ENCODE measurements at places on chromosomes 6 and 20. TPM values are rescaled to one million over a fixed set of nuclear protein-coding genes. Genes with fewer than 3 reads are reported as not detected.

DNA sequence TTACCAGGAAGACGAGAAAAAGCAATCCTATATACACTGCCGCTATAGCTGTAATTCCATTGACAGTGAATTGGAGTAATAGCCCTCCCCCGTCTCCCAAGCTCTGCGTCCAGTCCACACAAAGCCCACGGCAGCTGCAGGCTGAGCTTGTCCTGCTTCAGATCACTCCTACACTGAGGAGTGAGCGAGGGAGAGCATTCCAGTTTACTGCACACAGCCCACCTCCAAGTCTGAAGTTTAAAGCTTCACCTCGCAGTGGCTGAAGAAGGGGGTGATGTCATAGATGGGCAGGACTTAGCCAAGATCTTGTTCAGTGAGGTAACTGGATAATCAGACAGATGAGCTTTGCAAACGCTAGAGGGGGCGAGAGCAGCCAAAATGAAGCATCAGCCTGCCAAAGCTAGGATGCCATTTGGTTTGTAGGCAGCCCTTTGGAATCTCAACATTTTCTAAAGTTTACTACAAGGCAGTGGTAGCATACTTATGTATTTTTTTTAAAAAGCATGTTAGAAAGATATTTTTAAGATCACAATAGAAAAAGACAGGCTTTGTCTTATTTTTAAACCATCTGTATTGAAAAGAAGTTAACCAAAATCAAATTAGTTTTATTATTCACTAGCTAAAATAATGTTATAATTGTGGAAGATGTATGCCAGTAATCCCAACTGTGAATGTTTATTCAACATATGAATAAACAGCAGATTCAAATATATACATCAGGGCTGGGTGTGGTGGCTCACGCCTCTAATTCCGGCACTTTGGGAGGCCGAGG is at the start of gene FLRT3:
Gene FLRT3, minus strand, starts transcription at position 213 of the 772 bp plus-strand sequence. CDS start 10,106 bp downstream, outside the sequence.
- peak; percentile 97 for DNase-seq

- peak; percentile 58 for DNase-seq
Observed at GRCh38 chr20:47258745-47259695, 97.5 kb downstream of the ZMYND8 start.

GRCh38 chr20:18252597-18253451 is 35.5 kb upstream of the ZNF133 start:
- DNase-seq: peak; percentile 35

GRCh38 chr6:142008781-142009180 is 123.9 kb upstream of the GJE1 start:
- no peak for DNase-seq

- peak; percentile 32 for DNase-seq
Observed at GRCh38 chr6:141866731-141867497, 265.8 kb upstream of the GJE1 start.

DNA sequence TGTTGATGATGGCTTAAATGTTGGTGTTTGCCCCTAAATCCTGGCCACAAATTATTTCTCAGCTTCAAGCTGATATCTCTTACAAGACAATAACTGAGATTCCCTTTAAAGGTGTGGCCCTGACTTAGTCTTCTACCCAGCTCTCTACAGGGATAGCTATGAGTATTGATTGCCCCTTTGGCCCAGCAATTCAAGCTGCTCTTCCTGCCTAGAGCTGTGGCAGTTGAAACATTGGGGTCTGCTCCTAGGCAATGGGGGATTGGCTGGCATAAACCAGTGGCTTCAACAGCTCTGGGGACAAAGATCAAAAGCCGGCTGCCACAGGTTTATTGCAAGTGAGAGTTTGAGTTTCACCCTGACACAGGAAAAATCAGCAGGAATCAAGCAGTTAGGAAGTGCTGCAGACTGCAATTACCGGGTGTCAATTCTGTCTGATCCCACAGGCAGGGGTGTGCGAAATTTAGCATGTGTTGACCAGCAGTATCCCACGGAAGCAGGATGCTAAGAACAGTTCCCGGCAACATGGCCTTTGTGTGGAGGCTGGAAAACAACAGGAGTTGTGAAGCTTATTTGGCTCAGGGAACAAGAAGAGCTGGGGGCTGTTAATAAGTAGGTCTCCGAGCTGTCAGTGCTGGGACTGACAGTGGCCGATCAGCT is 66.2 kb upstream of the IYD start:
- DNase-seq: no peak

DNA sequence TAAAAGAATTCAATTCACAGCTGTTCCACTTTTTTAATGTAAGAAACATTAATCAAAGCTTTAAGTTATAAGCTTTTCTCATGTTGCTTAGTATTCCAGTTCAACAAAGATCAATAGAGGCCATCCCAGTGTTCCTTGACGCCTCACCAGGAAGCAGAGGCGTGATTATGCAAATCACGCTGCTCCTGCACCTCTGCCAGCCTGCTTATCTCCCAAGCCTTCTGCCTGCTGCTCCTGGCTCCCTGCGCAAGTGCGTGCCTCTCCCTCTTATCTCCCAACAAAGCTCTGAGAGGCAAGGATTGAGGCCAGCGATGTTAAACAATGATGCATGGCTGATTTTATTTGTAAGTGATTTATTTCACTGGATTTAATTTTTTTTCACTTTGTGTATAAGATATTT is 42.8 kb downstream of the INSM1 start:
- peak; percentile 58 for DNase-seq

DNA sequence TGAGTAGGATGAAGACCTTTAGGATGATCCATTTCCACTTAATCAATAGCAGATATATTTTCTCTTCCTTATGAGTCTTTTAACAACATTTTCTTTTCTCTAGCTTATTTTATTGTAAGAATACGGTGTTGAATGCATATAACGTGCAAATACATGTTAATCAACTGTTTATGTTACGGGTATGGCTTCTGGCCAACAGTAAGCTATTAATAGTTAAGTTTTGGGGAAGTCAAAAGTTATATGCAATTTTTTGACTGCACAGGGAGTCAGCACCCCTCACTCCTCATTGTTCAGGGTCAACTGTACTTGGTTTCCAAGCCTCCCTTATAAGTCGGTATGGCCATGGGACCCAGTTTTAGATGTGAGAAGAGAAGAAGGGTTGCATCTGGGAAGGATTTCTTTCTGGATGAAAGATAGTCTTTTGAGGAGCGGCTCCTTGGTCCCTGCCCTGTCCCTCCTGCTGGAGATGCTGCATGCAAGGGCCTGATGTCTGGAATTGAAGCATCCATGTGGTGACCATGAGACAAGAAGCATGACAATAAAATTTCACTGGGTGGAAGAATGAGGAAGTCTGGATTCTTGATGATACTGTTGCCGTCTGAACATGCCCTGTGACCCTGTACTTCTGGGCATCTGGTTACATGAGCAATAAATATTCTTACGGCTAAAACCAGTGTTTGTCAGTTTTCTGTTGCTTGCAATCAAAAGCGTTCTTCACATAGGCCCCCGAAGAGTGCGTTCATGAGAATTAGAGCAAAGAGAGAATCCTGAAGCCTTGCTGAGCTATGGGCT is 194.7 kb upstream of the PMEPA1 start:
- no peak for DNase-seq

- peak; percentile 40 for DNase-seq
Observed at GRCh38 chr6:150343434-150343833, 25.4 kb upstream of the IYD start.

GRCh38 chr6:48136856-48137255 is 25.9 kb upstream of the PTCHD4 start:
- peak; percentile 62 for DNase-seq

DNA sequence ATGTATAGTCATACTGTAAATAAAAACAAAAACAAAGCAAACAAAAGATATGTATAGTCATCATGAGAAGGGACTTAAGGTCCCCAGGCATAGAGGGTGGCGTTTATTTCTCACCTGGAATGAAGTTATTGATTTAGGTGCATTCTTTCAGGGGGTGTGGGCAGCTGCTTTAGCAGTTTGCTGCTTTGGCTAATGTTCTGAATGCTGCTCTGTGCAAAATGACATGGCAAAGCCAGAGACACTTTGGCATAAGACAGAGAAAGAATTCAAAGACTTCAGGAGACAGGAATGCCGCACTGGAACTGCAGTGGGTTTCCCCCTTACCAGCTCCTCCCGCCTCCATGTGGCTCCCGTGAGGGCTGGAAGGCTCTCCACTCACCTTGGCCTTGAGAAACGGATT is 36.4 kb upstream of the NELFCD start:
- DNase-seq: no peak

- DNase-seq: no peak
Observed at GRCh38 chr6:169000022-169000421, 253.6 kb downstream of the THBS2 start.

GRCh38 chr20:57688295-57688694 is 21.5 kb downstream of the PMEPA1 start:
- no peak for DNase-seq

- DNase-seq: no peak
Observed at GRCh38 chr6:83976037-83976755, 57.4 kb upstream of the MRAP2 start.

GRCh38 chr6:105058316-105058715 is 101.4 kb downstream of the LIN28B start:
- DNase-seq: no peak

DNA sequence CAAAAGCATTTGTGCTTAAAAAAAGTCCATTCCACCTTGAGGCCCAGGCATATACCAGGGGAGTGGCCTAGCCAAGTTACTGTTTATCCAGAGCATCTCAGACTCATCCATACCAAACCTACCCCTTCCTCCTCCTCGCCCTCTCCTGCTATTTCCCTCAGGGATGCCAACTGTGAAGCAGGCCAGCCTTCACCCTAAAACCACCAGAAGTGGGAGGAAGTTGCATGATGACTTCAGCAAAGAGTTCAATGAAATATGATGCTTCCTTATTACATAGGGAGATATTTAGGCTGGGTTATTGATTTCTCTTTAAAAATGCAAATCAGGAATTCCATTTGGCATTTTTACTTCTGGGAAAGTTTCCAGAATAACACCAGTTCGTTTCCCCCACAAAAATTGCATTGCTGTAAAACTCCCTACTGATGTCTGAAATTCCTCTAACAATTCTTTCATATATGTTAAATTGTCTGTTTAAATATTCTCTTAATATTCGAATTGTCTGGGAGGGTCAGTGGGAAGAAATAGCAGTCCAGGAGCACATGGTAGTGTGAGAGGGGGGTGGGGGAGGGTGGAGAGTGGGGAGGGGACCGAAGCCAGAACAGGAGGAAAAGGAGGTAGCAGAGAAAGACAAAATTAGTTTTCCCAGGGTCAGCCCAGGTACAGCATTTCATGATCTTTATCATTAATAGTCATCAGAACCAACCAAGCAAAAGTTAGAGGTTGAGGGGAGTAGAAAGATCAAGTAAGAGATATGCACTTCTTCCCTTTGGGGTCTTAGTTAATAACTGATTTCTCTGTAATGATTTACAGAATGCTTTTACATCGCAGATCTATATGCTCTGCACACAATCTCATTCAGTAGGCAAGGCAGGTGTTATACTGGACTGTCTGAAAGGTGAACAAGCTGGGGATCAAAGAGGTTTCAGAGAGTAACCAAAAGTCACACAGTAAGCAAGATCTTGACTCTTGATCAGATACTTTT is 1.7 kb upstream of the TCP11 start:
- peak; percentile 19 for DNase-seq

DNA sequence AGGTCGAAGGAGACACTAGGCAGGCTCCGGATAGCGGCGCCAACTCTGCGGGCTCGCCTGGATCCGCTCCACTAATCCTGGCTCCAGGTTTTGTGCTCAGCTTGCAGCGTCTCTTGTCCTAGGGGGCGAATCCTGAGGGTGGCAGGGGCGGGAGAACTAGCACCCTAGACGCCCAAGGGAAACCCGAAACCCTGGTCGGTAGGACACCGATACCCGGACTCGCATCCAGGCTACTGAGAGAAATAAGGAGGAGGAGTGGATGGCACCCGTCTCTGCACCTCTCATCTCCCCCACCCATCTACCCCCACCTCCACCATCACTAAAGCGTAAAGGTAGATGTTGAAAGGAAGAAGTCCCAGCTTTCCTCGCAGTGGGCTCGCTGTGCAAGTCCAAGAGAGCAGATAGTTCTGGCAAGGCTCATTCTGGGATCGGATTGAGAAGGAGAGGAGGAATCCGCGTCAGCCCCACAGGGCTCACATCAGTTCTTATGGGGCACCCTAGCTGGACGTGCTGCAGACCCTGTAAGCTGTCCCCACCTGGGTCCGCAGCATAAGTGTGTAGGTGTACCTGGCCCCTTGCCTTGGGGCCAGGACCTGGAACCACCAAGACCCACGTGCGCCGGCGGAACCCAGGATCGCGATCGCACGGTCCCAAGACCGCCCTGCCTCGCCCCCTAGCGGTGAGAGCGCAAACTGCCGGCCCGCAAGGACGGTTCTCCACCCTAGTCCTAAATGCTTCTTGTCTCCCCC is 6.9 kb downstream of the SLC32A1 start:
- DNase-seq: peak; percentile 48

DNA sequence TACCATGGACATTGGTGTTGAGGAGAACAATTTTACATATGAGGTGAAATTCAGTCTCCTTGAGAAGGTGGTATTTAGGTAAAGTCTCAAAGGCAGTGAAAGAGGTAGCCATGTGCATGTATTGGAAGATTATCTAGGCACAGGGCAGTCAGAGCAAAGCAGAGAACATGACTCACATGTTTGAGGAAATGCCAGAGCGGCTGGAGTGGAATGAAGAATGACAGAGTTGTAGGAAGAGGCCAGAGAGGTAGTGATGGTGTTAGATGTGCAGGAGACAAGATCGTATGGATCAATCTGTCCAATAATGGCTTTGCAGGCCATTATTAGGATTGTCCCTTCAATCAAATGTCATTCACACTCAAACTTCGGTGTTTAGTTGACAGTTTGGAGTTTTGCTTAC is 449.4 kb upstream of the PTCHD4 start:
- DNase-seq: peak; percentile 48

DNA sequence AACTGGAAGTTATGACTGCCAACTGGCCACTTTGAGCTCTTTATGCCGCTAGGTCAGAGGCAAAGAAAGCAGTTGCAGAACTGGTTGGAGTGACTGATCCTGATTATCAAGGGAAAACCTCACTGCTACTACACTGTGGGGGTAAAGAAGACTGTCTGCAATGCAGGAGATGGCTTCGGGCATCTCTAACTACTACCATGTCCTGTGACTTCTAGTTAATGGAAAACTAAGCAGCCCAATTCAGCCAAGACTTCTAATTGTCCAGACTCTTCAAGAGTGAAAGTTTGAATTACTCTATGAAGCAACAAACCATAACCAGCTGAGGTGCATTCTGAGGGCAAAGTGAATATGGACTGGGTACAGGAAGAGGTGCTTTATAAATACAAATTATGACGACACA is 773.6 kb upstream of the SLC35B3 start:
- no peak for DNase-seq

DNA sequence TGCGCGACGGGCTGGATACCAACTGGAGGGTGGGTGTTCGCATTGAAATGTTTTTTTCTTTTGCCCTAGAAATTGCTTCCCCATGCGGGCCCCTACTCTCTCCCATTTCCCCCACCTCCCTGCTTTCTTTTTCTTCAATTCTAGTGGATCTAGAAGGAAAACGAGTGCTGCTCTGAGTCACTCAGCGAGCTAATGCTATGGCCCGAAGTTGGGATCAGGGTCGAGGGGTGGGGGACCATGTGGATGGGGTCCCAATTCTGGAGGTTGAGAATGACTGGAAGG is 71.5 kb downstream of the SOX4 start:
- DNase-seq: no peak

GRCh38 chr6:148199584-148199983 is 143.1 kb upstream of the SASH1 start:
- no peak for DNase-seq

- no peak for DNase-seq
Observed at GRCh38 chr6:16783952-16784565, 22.8 kb upstream of the ATXN1 start.

- DNase-seq: no peak
Observed at GRCh38 chr6:156905801-156906200, 128.6 kb downstream of the ARID1B start.

Gene SMPD2
- total RNA-seq: 7.5 TPM

Gene COMMD7
- 49.3 TPM for total RNA-seq

Gene TRIM40
- total RNA-seq: not detected

Gene BCLAF1
- 1,118 TPM for total RNA-seq

Gene BANF2
- not detected for total RNA-seq

Gene PCSK2
- total RNA-seq: not detected
